ENCODE measurements at places on chromosomes 16 and 17. TPM values are rescaled to one million over a fixed set of nuclear protein-coding genes. Genes with fewer than 3 reads are reported as not detected.

- no peak for DNase-seq
Observed at GRCh38 chr16:84421081-84421937, 53.0 kb downstream of the ATP2C2 start.

DNA sequence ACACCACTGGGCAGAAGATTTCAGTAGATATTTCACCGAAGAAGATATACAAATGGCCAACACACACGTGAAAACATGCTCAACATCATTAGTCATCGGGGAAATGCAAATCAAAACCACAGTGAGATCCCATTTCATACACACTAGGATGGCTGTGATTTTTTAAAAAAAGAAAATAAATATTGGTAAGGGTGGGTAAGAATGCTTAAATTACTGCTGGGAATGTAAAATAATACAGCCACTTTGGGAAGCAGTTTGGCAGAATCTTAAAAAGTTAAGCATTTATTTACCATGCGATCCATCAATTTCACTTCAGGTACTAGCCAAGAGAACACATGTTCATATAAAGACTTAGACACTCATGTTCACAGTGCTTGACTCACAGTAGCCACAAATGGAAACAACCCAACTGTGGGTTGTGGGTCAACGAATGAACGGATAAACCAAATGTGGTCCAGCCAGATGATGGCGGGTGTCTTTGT is 6.5 kb upstream of the C16orf74 start:
- DNase-seq = no peak

DNA sequence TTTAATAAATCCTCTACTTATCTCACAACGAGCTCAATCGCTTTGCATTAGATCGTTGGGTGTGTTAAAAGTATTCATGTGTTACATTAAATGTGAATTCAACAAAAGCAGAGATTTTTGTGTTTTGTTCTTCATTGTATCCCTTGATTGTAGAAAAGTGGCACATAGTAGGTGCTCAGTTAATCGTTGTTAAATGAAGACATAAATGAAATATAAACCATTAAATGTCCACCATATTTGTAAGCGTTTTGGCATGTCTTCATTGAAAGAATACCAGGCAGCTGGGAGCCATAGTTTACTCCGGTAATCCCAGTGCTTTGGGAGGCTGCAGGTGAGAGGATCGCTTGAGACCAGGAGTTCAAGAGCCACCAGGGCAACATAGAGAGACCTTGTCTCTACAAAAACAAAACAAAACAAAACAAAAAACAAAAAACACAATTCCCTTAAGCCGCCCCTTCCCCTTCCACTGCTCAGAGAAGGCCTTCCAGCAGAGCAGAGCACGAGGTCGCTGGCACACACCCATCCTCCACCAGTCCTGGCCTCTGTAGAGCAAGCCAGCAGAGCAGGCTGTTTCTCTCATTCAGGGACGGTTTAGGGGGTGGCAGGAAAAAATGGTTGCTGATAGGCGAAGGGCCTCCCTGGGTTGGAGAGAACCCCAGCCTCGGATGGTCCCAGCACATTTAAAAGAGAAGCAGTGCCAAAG is 673 bp upstream of the CHD9 start:
- no peak for DNase-seq

DNA sequence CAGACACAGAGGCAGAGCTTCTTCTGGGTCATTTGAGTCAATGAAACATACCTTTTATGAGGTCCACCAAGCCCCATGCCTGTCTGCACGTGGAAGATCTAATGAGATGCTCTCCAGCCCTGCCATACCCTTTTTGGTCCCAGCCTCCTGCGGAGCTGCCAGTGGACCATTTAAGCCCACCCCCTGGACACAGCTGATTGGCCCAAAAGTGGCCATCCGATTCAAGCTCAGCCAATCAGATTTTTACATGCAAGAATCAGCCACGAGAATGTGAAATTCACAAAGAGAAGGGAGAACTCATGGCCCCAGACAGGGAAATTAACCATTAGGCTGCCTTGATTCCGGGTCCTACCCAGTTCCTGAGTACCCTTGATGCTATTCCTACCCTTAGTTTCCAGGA is 231.0 kb upstream of the EEF2KMT start:
- no peak for DNase-seq

- DNase-seq = no peak
Observed at GRCh38 chr16:66651474-66651765, 45.1 kb downstream of the CMTM4 start.

GRCh38 chr17:29393436-29393835 is 3.3 kb downstream of the TAOK1 start:
- no peak for DNase-seq

GRCh38 chr17:79843816-79844800 is 4.9 kb upstream of the CBX4 start:
- DNase-seq = peak; percentile 46

GRCh38 chr16:79415983-79416640 is 184.4 kb downstream of the MAF start:
- DNase-seq = no peak

DNA sequence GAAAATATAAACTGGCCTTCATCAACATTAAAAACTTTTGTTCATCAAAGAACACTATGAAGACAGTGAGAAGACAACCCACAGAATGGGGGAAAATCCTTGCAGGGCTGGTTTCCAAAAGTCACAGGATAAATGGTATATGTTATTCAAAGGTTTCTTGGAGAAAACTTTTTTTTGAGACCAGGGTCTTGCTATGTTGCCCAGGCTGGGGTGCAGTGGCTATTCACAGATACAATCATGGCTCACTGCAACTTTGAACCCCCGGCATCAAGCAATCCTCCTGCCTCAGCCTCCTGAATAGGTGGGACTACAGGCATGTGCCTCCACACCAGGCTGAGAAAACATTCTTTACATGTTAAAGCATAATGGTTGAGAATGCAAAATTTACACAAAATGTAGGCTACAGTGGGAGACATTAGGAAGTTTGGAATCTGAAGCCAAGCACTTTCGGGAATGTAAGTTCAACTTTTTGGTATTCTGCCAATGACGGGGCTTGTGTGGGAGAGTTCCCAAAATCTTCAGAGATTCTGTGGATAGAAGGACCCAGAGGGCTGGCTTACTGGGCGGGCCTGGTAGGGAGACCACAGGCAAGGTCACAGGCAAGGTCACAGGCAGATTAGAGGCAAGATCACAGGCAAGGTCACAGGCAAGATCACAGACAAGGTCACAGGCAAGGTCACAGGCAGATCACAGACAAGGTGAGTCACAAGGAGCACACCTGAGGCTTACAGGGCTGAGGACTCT is 24.2 kb upstream of the ATP2A3 start:
- DNase-seq = no peak

- DNase-seq = peak; percentile 97
Observed at GRCh38 chr17:17836250-17836817, 452 bp downstream of the SREBF1 start.

- DNase-seq = no peak
Observed at GRCh38 chr17:43634591-43635125, 27.1 kb downstream of the MEOX1 start.

DNA sequence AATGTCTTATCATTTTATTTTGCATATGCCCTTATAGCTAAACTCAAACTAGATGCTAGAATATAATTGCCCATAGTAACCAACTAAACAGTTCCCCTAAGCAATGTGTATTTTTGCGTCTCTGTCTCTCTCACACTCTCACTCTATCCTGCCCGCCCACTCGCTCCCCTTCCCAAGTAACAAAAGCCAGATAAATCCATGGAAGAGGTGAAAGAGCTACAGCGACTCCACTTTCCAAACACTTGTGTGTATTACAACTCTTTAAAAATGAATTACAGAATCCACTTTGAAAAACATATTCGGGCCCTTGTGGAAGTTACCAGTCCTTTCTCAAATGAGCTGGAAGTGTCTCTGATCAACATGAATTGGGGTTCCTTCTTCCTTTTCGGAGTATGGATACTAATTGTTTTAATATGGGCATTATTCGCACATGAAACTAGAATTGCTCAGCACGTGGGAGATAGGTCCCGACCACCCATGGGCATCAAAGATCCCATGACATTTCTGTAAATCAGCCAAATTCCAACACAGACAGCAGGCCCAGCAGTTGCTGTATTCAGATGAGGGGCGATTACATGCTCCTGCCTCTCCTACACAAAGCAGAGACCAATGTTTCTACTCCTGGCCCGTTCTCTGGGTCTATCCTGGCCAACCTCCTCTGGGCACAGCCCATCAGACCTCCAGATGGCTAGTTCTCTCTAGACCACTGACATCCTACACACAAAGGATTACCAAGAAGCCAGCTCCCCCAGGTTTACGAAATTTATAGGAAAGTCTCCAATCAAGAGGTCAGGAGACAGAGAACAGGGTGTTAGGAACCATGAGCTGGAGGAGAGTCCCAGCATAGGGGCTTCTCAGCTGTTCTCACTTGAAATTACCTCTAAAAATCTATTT is 121.5 kb downstream of the ZFHX3 start:
- DNase-seq = no peak

Gene ZPBP2
- not detected for total RNA-seq

Gene SMPD3
- total RNA-seq = 1.7 TPM

Gene ADORA2B
- total RNA-seq = 0.67 TPM

Measured in progenitor cell of endocrine pancreas (in vitro differentiated cells).